AG09319 (cell line): ENCODE measurements at places on chromosomes 1 and 21.

DNA sequence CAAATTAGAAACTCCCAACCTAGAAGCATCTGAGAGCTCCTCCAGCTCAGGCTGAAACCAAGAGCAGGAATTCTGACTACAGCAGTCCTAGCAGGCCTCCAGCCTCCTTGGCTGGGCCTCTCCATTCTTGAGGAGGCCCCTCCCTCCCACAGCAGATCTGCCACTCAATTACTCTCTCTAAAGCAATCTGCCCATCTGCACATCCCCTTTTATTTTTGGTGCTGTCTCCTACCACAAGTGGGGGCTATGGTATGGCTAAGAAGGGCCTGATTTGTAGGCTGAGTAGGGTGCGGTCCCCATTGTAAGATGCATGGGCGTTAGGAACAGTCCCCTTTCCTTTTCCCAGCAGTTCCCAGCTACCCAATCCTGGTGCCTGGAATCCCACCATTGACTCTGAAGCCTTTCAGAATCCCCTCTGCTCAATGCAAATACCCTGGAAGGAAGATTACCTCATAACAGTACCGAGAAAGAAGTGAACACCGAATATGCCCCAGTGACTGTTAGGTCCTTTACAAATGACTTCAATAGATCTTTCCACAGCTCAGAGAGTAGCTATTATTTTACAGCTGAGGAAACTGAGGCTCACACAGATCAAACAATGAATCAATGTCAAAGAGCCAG, 11.6 kb upstream of the TTC39A start:
- DNase-seq, result no peak

GRCh38 chr1:3197781-3198316, 128.8 kb downstream of the PRDM16 start:
- DNase-seq, result no peak

- no peak for DNase-seq
These were observed 1.4 kb upstream of the RBM15 start for GRCh38 chr1:110337704-110338308.

DNA sequence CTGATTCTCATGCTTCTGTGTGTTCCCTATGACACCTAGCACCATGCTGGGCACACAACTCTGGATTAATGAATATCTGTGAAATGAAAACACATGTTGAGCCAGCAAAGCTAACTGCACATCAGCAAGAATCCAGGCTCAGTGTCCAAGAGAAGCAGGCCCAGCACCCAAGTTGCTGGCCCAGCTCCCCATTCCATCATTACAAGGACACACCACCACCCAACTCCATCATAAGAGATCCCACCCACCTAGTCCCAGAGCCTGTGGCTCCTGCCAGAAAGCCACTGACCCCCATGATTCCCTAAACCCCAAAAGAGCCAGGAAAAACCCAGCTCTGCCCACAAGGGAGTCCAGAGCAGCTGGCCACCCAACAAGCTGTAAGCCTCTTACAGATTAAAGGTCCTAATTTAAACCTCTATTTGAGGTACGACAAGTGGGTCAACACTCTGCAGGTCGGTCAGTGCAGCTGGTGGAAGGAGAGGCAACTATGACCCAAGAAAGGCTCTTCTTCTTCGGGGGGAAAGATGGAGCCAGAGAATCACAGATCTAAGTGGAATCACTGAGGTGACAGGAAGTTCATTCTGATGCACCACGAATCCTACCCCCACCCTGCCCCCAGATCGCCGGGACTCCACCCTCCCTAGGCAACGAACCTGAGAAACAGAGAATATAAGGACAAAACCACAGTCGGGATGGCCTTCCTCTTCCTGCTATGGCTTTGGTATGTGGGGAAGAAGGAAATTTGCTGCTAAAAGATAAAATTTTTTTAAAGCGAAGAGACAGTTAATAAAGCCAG, 58.2 kb downstream of the CD34 start:
- no peak for DNase-seq

DNA sequence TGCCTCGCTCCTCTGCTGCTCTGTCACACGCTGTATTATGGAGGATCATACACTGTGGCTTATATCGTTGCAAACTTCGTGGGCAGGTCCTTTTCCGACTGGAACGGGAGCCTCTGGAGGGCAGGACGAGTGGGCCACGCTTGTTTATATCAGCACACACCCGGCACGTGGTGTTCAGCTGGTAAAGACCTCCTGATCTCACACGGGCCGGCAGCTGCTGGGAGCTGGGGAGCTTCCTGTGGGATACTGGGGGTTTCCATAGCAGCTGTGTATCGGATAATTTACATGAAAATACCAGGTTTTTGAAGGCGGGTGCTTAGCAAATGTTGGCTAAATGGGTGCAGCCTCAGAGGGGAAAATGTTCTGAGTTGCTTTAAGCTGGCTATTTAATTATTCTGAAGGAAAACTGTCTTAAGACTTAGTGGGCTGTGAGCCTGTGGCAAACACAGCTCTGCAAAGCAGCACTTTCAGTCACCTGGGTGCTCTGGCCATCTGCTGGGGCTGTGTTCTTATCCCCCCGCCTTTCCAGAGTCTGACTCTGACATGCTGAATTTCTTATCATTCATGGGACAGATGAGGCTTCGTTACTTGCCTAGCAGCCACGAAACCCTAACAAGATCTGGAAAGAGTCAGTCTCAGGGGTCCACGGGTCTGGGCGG, 103.6 kb upstream of the GCLM start:
- DNase-seq, result no peak

GRCh38 chr1:204453141-204453772, 41.3 kb downstream of the PIK3C2B start:
- DNase-seq, result no peak

DNA sequence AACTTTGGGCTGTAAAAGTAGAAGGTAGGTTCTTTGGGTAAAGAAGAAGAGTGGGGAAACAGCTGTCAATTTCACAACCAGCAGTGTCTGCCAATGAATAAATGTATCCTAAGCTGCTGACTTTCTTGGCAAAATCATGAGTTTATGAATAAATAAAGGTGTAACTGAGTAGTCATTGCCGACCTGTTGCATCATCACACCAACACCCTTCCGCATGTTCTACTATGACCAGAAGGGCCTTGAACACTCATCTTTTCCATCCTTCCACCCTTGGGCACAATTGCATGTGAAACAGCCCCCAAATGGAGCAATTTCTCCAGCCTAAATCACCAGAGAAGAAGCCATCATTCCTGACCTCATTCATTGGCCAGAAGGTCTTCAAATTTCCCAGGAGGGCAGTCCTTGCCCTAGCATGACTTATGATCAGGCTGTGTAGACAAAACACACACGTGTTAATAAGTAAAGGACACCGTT, 31.2 kb upstream of the QSOX1 start:
- no peak for DNase-seq

DNA sequence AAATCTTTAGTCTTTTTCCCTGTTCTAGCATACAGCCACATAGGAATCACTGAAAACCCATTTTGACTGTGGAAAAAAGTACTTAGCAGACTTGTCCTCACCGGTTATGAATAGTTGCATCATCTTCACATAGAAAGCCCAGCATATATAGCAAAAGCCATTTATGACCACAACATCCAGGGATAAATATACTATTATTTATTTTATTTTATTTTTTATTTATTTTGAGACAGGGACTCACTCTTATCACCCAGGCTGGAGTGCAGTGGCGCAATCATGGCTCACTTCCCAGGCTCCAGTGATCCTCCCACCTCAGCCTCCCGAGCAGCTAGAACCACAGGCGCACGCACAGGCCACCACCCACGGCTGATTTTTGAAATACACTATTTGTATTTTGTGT, 175.3 kb downstream of the GALNT2 start:
- no peak for DNase-seq

DNA sequence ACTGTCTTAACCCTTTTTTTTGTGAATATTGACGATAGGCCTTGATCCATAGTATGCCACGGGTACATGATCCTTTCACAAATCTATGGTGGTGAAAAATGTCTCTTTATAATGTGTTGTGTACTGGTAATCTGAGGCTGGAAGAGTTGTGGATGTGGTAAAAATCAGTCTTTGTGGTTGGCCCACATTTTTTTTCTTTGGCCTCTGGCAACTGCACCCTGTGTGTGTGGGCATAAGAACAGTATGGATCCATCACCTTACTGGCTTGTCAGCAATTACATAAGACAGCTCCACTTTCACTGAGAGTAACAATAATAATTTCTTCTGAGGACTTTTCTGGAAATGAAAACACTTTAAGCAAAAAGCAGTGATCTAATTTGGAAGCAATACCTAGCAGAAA, 101.6 kb downstream of the GABPA start:
- no peak for DNase-seq

DNA sequence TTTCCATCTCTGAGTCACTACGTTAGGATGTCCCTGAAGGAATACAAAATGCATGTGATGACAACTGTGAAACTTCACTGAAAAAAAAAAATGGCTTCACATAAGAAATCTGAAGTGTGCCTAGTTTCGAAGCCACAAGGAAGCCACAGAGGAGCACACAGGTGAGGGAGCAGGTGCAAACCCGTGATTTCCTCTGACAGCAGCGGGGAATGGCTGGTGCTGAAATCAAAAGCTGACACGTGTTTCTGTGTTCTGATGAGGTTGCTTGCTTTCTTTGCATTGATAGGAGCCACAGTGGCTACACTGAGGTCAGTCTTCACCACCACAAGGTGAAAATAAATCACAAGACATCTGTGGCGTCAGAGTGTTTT, 105.7 kb upstream of the TLR5 start:
- no peak for DNase-seq

- DNase-seq, result no peak
These were observed 21.9 kb upstream of the PKN2 start for GRCh38 chr1:88661951-88662699.

DNA sequence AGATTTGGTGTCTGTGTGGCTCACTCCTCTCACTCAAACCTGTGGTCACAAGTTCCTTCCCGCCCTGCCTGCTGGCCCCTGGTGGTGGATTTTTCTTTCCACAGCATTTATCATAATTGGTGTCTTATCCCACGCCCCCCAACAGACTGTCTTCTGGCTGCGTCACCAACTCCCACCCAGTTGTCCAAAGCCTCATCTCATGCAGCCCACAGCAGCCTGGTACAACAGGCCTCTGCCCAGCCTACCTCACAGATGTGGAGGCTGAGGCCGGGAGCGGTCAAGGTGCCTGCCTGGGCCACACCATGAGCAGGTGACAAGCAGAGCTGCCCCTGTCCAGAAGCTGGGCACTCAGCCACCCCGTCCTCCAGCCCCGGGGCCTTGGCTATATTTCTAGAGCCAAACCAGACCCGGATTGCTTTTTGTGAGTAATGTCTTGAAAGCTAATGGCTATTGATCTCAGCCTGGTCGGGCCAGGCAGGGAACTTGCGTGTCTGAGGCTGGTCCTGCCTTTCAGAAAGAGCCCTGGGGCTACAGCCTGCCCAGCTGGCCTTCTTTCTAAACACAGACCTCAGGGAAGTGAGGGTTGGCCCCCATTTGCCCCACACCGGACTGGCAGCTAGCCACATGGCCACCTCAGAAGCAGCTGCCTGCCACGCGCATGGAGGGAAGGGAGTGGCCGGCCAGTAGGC, 2.6 kb downstream of the KCNAB2 start:
- DNase-seq, result no peak

DNA sequence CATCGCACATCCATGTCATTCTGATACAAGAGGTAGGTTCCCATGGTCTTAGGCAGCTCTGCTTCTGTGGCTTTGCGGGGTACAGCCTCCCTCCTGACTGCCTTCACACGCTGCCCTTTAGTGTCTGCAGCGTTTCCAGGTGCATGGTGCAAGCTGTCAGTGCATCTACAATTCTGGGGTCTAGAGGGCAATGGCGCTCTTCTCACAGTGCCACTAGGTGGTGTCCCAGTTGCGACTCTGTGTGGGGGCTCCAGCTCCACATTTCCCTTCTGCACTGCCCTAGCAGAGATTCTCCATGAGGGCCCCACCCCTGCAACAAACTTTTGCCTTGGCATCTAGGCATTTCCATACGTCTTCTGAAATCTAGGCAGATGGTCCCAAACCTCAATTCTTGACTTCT, 138.2 kb upstream of the BRINP3 start:
- no peak for DNase-seq

DNA sequence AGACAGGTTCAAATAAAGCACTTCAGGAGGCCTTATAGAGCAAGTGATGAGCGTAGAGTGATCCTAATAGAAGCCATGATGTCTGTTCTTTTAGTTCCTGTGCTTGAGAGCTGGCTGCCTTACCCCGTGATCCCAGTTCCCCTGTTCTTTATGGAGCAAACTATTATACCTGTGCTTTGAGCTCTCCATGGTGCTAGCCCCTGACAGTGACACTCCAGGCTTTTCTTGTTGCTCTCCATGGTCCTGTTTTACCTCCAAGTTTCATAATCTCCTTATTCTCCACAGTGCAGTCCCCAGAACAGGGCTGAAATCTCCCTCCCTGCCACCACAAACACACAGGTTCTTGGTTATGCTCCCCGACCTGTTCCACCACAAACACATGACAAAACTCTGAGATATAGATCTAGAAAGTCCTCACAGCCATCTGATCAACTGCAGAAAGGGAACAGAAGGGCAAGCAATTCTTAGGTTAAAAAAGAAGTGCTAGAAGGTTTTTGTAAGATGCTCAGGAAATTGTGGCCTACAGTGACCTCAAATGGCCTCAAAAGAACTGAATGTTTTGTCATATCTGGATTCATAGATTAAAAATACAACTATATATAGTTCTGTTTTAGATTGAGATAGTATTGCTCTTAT, 6.0 kb downstream of the CADM3 start:
- DNase-seq, result no peak

GRCh38 chr1:20603504-20604464, 14.9 kb downstream of the CDA start:
- no peak for DNase-seq

DNA sequence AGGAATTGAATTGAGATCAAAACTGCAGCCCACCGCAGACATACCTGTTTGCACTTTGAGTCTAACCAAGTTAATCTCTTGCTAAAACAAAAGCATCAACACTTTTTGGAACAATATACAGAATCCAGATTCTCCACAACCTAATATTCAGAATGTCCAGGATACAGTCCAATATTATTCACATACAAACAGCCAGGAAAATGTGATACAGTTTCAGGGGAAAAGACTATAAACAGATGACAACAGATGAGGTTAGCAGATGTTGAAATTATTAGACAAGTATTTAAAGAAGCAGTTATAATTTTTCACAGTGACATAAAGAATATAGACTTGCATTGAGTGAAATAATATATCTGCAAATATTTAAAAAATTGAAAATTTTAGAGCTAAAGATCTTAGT, 678.1 kb upstream of the CXADR start:
- DNase-seq, result no peak

DNA sequence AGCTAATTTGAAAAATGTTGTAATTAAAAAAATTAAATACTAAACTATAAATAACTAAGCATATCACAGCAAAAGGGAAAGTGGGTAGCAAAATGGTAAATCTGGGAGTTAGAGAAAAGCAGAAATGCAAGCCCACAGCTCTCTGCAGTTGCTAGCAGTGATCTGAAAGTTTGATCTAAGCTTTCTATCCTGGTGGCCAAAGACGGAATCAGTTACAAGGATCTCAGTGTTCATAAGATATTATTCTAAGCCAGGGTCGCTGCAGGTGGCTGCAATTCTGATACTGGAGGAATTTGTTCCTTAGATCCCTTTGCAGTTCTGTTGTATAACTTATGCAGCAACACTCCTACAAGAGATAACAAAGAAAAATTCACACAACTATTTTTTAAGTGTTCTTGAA, 363.7 kb downstream of the SETD4 start:
- no peak for DNase-seq

- DNase-seq, result no peak
These were observed 35.5 kb downstream of the CACHD1 start for GRCh38 chr1:64505232-64505943.
